ENCODE measurements at places on chromosomes 6 and 20. TPM values are rescaled to one million over a fixed set of nuclear protein-coding genes. Genes with fewer than 3 reads are reported as not detected.

UBR2 gene
- total RNA-seq = 20.5 TPM

PNPLA1 gene
- total RNA-seq = 0.10 TPM

RIPOR2 gene
- total RNA-seq = 0.44 TPM

LY6G6C gene
- 0.54 TPM for total RNA-seq

DNA sequence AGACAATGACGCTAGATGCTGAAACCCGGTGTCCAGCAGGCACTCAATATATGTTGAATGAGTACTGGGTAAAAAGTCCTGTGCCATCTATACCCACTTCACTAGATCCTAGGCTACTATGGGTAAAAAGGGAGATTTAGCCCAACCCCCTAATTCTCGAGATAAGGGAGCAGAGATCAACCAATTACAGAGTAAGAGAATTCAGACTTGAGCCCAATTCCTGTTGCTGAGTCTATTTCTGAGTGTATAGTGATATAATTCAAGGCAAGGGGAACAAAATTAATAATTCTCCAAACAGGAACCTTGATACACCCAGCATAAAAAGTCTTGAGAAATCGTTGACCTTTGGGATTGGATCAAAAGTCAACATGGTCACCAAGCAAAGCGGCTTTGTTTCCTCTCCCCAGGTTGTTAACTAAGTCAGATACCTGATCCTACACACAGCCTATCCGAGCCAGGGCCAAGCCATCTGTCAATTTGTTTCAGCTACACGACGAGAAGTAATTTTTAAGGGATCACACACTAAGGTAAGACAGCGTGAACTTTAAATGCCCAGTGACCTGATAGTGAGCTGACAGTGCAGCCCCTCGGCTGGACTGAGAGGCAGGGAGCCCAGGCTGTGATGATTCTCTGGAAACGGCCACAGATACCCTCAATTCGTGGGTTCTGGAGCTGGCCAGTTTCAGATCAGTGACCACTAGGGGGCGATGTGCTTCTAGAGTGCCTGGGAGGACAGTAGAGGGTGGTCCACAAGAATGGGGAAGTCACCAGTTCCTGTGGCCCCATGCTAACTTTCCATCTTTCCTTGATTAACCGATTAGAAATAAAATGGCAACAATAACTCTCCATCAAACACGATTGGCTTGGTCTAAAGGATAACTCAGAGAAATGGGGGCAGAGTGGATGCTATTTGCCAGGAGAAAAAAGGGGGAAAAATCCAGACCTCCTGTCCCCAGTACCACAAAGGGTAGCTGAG is 46.2 kb downstream of the SLC22A23 start:
- peak; percentile 51 for DNase-seq
- no peak overlapping the region for H3K4me3 ChIP-seq
- no peaks in the 10 kb centered on the region for H3K36me3 ChIP-seq
- H3K4me1 ChIP-seq = no peaks in the 10 kb centered on the region

DNA sequence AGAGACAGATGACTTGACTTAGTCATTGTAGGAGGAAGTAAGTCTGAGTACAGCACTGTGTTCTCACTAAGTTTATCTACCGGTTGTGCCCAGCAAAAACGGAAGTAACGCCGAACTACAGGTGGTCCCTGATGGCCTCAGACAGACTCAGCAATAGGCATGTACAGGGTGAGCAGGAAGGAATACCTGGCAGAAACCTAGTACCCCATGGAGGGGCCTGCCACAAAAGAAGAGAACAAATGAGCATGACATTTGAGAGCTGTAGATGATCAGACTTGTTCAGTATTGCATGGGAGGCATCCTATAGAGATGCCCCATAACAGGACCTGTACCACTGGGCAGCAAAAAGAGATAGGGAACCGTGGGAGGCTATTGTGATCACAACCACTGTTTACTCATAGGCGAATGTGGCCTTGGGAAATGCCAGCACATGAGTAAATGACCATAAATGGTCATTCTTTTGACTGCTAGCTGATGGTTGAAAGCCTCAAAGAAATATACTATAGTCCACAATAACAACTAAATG is 106.4 kb upstream of the TAB2 start:
- H3K27me3 ChIP-seq = no peaks in the 10 kb centered on the region
- DNase-seq = no peak
- no peak overlapping the region for H3K27ac ChIP-seq
- H3K36me3 ChIP-seq = no peaks in the 10 kb centered on the region

- H3K27ac ChIP-seq = no peak overlapping the region
- H3K36me3 ChIP-seq = no peaks in the 10 kb centered on the region
- no peak for DNase-seq
- no peaks in the 10 kb centered on the region for H3K4me1 ChIP-seq
Measured at GRCh38 chr6:163711615-163712565, 297.4 kb downstream of the QKI start.

DNA sequence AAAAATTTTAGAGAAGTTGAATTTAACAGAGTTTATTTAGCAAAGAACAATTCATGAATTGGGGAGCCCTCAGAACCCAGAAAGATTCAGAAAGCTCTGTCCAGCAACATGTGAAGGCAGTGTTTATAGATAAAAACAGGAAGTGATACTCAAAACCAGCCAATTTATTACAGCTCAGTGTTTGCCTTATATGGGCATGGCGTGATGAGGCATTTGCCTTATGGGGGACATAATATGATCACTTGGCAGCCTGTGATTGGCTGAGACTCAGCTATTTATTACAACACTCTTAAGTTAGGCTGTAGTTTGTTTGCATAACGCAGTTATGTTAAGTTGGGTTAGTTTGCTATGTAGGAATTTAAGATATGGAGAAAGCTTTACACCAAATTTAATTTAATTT is 11.5 kb downstream of the HLA-DPA1 start:
- no peak for DNase-seq
- no peaks in the 10 kb centered on the region for H3K4me1 ChIP-seq
- H3K27me3 ChIP-seq = peaks cover 11% of the 10 kb centered on the region

GRCh38 chr6:11784341-11784740 is 5.7 kb upstream of the ADTRP start:
- no peaks in the 10 kb centered on the region for H3K36me3 ChIP-seq
- no peak overlapping the region for H3K4me3 ChIP-seq
- H3K4me1 ChIP-seq = no peaks in the 10 kb centered on the region
- no peak overlapping the region for H3K27ac ChIP-seq
- H3K27me3 ChIP-seq = peaks cover 3% of the 10 kb centered on the region

DNA sequence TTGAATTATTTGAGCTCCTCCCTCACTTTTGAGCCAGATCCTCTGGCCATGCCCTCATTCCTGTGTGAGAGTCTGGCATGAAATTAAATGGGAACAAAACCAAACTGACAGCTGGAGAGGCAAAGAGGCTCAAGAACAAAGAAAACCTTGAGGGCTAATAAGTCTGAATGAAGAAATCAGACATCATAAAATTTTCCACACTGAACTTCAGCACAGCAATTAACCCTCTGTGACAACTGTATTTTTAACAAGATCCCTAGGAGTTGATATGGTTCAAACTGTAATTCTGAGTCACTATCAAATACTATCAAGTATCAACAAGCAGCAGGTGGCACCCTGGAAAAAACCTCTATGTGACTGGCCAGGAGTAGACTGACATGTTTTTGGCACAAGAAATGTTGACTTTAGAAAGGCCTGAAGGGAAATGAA is 109.4 kb upstream of the EMILIN3 start:
- H3K4me3 ChIP-seq = no peak overlapping the region
- DNase-seq = no peak
- H3K4me1 ChIP-seq = no peaks in the 10 kb centered on the region

- DNase-seq = no peak
- no peaks in the 10 kb centered on the region for H3K4me1 ChIP-seq
- H3K36me3 ChIP-seq = no peaks in the 10 kb centered on the region
- H3K27ac ChIP-seq = no peak overlapping the region
- H3K27me3 ChIP-seq = no peaks in the 10 kb centered on the region
Measured at GRCh38 chr20:12570371-12570770, 438.4 kb upstream of the SPTLC3 start.

GRCh38 chr6:53673162-53673727 is 7.7 kb upstream of the KLHL31 start:
- peak; percentile 69 for DNase-seq
- peak overlapping the region; percentile 29 for H3K27ac ChIP-seq
- H3K4me1 ChIP-seq = peaks cover 21% of the 10 kb centered on the region
- no peaks in the 10 kb centered on the region for H3K36me3 ChIP-seq
- no peak overlapping the region for H3K4me3 ChIP-seq
- H3K27me3 ChIP-seq = no peaks in the 10 kb centered on the region

GRCh38 chr20:15506311-15506710 is 1066.9 kb downstream of the KIF16B start:
- no peaks in the 10 kb centered on the region for H3K4me1 ChIP-seq
- no peak overlapping the region for H3K4me3 ChIP-seq
- no peak for DNase-seq
- no peaks in the 10 kb centered on the region for H3K27me3 ChIP-seq

DNA sequence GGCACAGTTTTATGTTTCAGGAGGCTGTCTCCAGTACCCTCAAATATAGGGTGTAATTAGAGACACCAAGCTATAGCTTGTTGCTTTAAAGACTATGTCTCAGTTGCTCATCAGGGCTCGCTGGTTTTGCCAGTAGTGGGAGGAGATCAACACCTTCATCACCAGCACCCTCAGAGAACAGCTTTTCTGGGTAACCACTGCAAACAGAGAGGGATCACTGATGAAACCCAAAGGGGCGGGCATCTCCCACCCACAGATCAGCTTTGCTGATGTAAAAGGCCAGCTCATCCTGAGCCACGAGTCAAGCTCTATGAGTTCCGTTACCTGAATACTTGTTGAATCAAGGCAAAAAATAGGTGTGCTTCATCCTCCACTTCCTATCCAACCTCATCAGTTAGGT is 187.7 kb downstream of the AIG1 start:
- no peaks in the 10 kb centered on the region for H3K36me3 ChIP-seq
- no peak overlapping the region for H3K27ac ChIP-seq
- H3K27me3 ChIP-seq = no peaks in the 10 kb centered on the region
- DNase-seq = no peak

- H3K27ac ChIP-seq = no peak overlapping the region
- no peaks in the 10 kb centered on the region for H3K4me1 ChIP-seq
- no peak for DNase-seq
- H3K4me3 ChIP-seq = no peak overlapping the region
Measured at GRCh38 chr6:165808021-165808420, 145.0 kb upstream of the PDE10A start.

- H3K4me3 ChIP-seq = no peak overlapping the region
- no peaks in the 10 kb centered on the region for H3K36me3 ChIP-seq
- no peaks in the 10 kb centered on the region for H3K27me3 ChIP-seq
- DNase-seq = no peak
- H3K27ac ChIP-seq = no peak overlapping the region
Measured at GRCh38 chr6:130766239-130767144, 60.7 kb upstream of the SMLR1 start.

GRCh38 chr6:110595112-110595511 is 118.7 kb upstream of the SLC22A16 start:
- no peaks in the 10 kb centered on the region for H3K4me1 ChIP-seq
- no peaks in the 10 kb centered on the region for H3K27me3 ChIP-seq
- H3K27ac ChIP-seq = no peak overlapping the region
- DNase-seq = no peak

- H3K4me1 ChIP-seq = peaks cover 24% of the 10 kb centered on the region
- H3K36me3 ChIP-seq = no peaks in the 10 kb centered on the region
- DNase-seq = no peak
- no peak overlapping the region for H3K4me3 ChIP-seq
Measured at GRCh38 chr20:57075181-57075580, 191.3 kb downstream of the BMP7 start.

All from HCT116 (cell line).